ENCODE measurements at places on chromosomes 13 and 19.

- DNase-seq = no peak
These were observed 105.3 kb downstream of the SPACA7 start for GRCh38 chr13:112481458-112481857.

GRCh38 chr19:29873024-29873800, 61.4 kb downstream of the CCNE1 start:
- DNase-seq = no peak

DNA sequence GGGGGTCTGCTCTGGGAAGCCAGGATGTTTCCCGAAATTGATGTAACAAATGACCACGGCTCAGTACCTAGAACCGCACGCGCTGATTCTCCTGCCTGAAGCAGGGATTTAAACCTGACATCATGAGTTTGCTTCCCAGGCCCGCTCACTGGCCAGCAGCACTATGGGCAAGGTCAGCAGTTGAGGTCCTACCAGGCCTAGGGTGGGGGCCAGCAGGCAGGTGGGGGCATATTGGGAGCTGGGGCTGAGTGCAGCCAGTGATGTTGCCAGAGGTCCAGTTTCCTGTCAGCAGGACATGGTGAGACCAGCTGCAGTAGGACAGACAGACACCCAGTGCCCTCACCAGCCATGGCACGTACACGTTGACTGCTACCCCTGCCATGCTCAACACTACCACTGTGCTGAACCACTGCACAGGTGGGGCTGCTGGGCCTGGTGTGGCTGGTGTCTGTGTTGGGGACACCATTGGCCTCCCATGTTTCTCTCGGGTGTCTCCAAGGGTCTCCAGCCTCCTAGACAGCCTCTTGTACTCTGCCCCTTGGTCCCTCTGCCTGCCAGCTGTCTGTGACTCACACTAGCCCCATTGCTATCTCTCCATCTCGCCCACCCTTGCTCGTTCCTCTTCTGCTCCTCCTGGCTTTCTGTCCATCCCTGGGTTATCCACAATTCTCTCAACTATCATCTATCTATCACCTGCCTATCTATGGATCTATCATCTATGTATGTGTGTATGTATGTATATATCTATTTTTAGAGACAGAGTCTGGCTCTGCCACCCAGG, 1.1 kb upstream of the C19orf85 start:
- no peak for DNase-seq

GRCh38 chr13:112753833-112754232, 64.0 kb downstream of the ATP11A start:
- DNase-seq = no peak

DNA sequence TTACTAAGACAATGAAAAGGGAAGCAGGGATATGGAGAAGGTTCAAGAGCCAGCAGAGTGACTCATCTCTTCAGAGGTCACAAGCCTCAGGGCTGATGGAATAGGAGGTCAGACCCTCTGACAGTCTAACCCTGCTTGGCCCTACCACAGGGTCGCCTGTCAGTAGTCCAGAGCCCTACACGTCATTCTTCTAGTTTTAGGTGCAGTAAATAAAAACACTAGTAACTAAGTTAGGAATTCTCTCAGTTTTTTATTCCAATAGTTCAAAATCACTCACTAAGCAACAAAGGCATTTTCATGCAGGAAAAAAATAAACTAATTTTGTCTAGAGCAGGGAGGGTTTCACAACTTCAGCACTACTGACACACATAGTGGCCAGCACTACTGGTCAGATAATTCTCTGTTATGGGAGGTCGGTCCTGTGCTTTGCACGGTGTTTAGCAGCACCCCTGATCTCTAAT, 27.2 kb downstream of the FOXO1 start:
- no peak for DNase-seq

DNA sequence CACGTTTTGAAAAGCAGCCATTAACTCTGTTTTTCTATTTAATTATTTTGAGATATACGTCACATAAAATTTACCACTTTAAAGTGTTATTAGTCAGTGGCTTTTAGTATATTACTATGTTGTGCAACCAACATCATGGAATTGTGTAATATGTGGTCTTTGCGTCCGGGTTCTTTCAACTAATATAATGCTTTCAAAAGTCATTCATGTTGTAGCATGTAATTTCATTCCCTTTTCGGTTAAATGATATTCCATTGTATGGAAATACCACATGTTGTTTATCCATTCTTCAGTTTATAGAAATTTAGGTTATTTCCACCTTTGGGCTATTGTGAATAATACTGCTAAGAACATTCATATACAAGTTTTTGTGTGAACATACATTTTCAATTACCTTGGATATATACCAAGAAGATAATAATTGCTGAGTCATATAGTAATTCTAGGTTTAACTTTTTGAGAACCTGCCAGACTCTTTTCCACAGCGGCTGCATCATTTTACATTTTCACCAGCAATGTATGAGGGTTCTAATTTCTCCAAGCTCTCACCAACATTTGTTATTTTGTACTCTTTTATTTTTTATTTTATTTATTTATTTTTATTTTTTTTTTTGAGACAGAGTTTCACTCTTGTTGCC, 28.1 kb upstream of the CLDN10 start:
- no peak for DNase-seq

- DNase-seq = no peak
These were observed 40.5 kb upstream of the KLF5 start for GRCh38 chr13:73018336-73018735.

GRCh38 chr13:51201886-51202285, 20.3 kb upstream of the FAM124A start:
- no peak for DNase-seq

DNA sequence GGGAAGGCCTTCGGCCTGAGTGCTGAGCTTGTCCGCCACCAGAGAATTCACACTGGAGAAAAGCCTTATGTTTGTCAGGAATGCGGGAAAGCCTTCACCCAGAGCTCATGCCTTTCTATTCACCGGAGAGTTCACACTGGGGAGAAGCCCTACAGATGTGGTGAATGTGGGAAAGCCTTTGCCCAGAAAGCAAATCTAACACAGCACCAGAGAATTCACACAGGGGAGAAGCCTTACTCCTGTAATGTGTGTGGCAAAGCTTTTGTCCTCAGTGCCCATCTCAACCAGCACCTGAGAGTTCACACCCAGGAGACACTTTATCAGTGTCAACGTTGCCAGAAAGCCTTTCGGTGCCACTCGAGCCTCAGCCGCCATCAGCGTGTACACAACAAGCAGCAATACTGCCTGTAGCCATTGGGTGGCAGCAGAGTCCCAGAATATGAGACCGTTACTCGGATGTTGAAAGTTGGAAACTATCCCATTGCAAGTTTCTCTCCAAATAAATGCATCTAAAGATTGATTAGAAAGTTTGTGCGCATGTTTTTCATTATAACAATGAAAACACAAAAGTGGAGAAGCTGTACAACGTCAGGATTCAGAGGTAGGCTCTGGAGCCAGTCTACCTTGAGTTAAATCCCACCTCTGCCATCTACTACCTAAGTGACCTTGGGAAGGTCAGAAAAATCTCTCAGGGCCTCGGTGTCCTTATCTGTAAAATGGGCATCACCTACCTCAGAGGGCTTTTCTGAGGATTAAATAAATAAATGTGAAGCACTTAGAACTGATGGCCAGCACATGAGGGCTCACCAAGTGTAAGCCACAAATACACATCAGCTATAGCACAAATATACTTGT, 21.1 kb downstream of the ZNF473 start:
- DNase-seq = no peak

GRCh38 chr19:1468274-1468820, 10.7 kb downstream of the C19orf25 start:
- DNase-seq = no peak

GRCh38 chr13:103299079-103299478, 232.9 kb upstream of the SLC10A2 start:
- DNase-seq = no peak

- DNase-seq = no peak
These were observed 70.4 kb upstream of the CACNA1A start for GRCh38 chr19:13576726-13577125.

DNA sequence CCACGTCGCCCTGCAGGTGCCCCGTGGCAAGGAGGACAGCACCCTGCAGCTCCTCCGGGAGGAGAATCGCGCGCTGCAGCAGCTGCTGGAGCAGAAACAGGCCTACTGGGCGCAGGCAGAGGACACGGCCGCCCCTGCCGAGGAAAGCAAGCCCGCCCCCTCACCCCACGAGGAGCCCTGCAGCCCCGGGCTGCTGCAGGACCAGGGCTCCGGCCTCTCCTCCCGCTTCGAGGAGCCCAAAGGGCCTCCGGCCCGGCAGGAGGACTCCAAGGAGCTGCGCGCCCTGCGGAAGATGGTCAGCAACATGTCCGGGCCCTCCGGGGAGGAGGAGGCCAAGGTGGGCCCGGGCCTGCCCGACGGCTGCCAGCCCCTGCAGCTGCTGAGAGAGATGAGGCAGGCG, 11.6 kb downstream of the CBY2 start:
- no peak for DNase-seq

GRCh38 chr13:38542601-38543000, 144.3 kb upstream of the FREM2 start:
- no peak for DNase-seq

GRCh38 chr19:29467824-29468401, 57.9 kb upstream of the VSTM2B start:
- DNase-seq = no peak

GRCh38 chr19:49749771-49750170, 13.3 kb downstream of the TSKS start:
- DNase-seq = no peak
